Cerebellar cortex (tissue), 1 donor: ENCODE measurements at places on chromosomes 11 and 22.
A peak's percentile ranks its signal among the peaks of the same experiment; 100 is the strongest.

DNA sequence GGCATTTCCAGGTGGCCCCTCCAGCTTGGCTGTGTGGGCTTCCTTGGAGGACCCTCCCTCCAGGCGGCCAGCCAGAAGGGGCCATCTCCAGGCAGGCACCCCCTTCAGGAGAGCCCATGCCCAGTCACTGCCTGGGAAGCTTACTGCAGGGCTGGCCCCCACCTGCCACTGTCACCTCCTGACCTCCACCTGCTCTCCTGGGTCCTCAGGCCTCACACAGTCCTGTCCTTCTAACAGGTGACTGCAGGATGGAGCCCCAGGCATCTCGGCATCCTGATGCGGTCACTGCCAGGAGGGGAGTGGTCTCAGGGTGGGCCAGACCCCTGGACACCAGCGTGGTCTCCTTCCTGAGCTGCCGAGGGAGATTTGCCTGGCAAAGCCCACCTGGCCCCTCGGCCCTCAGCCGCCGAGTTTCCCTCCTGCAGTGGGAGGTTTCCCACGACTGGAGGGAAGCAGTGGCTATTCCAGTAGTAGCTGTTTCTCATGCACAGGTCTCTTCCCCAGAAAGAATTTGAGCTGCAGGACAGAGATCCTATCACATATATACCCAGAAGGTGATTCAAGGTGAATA lies 13.0 kb downstream of the TBX1 start:
- no peak for DNase-seq

GRCh38 chr11:110710628-110711381 lies 1.4 kb downstream of the ARHGAP20 start:
- DNase-seq, result peak; percentile 46

GRCh38 chr11:15179167-15179566 lies 64.4 kb downstream of the INSC start:
- DNase-seq, result no peak

GRCh38 chr11:27012234-27012921 lies 18.5 kb downstream of the FIBIN start:
- DNase-seq, result no peak

- no peak for DNase-seq
These were observed 11.0 kb upstream of the CWF19L2 start for GRCh38 chr11:107468596-107468995.

DNA sequence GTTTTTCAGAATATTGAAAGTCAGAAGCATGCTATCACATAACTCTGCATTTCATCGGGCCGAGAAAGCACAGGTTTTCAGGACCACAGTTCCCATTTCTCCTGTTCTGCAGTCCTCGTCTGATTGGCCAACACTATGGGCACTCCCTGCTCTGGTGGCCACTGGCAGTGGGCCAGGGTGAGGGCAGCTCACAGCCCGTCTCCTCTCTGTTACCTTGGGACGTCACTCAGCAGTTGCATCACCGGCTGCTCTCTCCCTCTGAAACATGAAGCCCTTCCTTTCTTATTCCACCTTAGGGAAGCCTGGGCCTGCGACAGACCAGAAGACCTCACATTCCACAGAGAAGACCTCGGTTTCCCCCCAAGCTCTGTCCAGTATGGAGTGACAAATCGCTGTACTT lies 11.4 kb upstream of the MICAL3 start:
- no peak for DNase-seq

- DNase-seq, result no peak
These were observed 14.8 kb upstream of the RAC2 start for GRCh38 chr22:37258753-37259401.

DNA sequence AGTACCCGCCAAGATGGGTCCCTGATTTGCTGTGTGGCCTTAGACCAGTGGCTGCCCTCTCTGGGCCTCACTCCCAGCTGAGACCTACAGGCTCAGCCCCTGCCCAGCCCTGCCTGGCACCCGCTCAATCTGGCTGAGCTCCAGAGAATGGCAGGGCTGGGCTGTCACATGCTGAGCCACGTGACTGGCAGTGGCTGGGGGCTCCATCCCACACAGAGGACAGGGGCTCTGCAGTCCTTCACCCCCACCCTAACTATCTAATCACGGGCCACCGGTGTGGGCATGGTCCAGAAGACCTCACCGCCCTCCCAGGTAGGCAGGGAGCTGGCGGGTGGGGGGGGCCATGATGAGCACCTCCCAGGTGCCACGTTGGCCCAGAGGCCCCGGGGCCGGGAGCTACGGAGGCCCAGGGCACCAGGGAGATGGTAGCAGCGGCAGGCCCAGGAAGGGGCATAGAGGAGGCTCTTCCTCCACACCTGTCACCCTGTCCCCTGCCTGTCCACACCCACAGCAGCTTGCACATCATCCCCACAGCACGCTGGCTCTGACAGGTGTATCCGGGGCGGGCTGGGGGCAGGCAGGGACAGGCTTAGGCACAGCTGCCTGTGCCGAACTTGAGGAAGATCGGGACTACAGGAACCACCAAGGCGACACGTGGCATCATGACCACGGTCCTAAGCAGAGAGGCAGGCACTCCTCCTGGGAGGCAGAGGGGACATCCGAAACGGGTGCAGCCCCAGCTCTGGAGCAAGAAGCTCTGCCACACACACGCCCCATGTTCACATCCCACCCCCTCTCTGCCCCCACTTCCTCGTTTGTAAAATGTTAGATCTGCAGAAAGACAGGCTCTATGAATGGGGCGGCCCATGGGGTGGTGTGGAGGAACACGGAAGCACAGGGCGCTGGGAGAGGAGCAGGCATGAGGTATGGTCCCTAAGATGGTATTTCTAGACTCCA lies 1.5 kb upstream of the ALDH3B1 start:
- no peak for DNase-seq

- DNase-seq, result no peak
These were observed 1161.1 kb downstream of the BRD1 start for GRCh38 chr22:48666620-48667019.

GRCh38 chr22:32808038-32808445 lies 6.5 kb downstream of the TIMP3 start:
- no peak for DNase-seq

DNA sequence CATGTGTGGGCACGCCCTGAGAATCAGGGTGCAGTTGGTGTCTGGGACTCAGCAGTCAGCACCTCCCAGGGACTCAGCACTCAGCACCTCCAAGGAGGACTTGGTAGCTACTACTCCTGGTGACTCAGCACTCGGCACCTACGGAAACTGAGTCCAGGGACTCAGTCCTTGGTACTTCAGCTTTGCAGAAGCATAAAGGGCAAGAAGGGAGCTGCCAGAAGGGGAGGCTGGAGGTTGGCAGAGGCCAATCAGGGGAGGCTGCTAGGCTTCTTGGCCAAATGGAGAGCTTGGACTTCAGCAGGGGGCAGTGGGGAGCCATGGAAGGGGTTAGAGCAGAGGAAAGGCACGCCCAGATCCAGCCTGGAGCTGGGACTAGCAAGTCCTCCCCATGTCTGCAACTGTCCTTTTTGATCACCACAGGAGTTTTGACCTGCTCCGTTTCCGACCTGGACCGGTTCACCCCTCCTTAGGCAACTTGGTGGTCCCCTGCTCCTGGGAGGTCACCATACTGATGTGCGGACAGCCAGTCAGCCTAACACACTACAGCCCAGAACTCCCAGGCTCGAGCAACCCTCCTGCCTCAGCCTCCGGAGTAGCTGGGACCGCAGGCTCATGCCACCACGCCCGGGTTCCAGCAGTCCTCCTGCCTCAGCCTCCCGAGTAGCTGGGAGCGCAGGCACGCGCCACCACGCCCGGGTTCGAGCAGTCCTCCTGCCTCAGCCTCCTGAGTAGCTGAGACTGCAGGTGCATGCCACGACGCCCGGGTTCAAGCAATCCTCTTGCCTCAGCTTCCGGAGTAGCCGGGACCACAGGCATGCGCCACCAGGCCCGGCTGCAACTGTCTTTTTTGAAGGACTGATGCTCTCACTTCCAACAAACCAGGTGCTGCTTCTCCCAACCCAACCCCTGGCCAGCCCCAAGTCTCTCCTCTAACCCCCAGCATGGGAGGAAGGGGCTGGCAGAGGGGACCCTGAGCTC lies 1.5 kb downstream of the ANO9 start:
- DNase-seq, result no peak

DNA sequence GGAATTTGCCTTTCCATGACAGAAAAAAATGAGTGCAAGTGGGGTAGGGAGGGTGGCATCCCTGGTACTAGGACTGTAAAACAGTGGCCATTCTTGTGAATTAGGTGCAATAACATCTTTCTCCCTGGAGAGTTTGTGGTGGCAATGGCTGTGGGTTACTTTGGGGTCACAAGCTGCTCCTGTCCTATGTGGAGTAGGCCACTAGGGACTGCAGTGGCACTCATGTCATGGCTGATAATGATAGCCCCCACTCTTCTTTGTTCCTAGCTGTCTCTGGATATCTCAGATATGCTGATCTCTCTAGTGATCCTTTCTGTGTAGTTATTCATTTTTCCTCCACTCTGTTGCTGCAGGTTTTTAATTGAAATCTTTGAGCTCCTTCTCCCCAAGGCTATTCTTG lies 270.5 kb upstream of the CHORDC1 start:
- DNase-seq, result no peak

DNA sequence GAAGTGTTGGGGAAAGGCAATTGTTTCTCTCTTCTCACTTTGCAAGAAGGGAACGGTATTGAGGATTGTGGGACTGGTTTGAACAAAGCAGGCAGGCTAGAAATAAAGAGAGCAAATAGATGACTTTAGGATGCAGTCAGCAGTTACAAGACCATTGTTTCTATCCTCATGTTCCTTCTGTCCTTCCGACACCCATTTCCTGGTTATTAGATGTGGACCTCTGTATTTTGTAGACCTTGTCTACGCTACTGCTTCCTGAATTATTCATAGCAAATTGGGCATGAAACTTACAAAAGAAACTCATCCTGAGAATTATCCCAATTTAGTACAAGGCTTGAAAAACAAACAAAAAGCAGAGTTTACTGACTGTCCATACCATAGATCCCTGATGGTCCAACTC lies 656.3 kb downstream of the NTM start:
- DNase-seq, result no peak

DNA sequence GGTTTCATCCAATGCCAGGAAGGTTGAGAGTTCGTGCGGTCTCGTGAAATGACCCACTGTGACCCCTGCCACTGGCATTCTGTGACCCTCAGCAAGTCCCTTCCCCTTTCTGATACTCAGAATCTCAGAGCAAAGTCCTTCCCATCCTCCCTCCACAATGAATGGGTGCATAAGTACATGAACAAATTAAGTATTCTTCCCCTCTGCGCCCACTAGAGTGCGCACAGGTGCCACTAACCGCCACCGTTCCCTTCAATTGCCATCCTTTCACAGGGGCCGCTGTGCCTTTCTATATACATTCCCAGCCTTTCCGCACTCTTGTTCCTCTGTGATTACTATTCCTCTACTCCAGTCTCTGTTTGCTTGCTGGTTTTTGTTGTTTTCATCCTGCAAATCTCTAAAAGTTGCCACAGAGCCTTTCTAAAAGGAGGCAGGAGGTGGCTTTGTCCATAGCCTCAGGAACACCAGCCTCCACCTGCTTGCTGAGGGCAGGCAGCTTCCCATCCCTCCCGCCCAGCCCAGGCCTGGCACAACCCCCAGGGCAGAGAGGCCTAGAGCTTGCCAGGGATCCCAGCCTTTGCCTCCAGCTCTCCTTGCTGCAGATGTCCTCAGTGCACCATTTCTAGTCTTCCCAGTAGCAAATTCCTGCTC lies 6.7 kb upstream of the AP1B1 start:
- peak; percentile 94 for DNase-seq

- DNase-seq, result peak; percentile 67
These were observed 101.0 kb upstream of the AKIP1 start for GRCh38 chr11:8809939-8810539.

- no peak for DNase-seq
These were observed 30.3 kb downstream of the SLC22A6 start for GRCh38 chr11:62954478-62954877.

DNA sequence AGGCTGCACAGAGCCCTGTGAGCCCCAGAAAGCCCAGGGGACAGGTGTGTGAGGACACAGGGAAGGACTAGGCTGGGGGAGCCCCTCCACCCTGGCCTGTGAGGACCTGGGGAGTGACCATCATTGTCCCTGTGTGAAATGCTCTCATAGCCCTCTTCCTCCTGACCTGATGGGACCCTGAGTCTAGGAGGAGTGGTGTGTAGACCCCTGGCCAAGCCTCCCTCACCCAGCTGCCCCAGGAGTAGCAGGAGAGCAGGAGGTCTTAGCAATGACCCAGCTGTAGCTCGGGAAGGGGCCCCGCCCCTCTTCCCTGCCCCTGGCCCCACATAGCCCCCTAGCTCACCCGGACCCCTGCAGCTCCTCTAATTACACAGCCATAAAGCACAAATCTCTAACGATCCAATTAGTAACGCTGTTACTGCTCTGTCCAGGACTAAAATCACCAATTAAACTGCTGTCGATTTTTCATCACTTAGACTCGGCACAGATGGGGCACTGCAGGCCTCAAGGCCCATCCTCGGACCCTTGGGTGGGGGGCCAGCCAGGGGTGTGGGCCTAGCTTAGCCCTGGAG lies 6.6 kb upstream of the CABP7 start:
- no peak for DNase-seq

- no peak for DNase-seq
These were observed 545.9 kb upstream of the ARHGAP42 start for GRCh38 chr11:100141201-100141600.

- DNase-seq, result no peak
These were observed 68.9 kb downstream of the CSTPP1 start for GRCh38 chr11:47005441-47005840.
